ENCODE measurements at places on chromosomes 3 and 15. TPM values are rescaled to one million over a fixed set of nuclear protein-coding genes. Genes with fewer than 3 reads are reported as not detected.

DNA sequence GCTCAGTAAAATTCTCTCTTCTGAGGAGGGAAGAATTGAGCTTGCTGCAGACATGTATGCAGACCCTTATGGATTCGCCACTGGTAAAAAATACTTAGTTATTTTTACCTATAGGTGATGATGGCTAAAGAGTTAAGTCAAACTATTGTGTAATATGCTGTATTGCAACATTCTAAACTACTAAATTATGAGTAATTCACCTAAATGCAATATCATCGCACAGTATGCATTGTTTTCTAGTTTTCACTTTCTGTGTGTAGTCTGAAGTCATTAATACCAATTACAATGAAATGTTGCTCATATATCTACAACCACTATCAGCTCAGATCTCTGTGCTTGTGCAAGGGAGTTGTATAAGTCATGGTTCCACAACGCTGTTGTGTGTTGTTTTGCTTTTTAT is 48.7 kb upstream of the ROBO2 start:
- no peak for DNase-seq

DNA sequence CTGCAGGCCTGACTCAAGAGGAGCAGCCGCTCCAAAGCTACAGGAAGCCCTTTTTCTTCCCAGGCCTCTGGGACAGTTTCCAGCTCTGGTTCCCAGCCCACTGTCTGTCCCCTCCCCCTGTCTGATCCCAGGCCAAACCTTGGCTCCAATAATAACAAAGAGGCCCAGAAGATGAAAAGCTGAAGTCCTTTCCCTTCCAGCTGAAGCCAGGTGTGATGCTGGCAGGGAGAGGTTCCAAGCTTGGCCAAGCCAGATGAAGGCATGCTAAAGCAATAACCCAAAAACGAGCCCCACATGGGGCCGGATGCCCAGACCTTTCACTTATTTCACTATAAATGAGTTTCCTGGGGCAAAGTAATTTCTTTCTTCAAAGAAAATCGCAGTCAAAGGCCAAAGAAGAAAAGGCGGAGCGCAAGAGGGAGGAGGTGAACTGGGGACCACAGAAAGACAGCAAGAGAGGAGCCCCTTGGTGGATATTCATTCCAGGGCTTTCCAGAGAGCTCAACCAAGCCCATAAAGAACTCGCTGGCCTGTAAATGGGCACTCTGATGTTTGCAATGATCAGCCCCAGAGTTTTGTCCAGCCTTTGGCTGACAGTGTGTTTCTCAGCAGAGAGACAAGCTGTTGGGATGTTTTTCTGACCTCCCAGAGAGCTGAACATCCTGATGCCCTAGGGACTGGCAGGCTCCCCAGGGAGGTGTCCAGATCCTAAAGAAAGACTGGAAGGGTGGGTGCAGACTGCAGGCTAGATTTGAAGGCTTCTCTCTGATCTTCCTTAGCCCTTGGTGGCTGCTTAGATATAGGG is 157.6 kb downstream of the UACA start:
- DNase-seq = peak; percentile 63

- no peak for DNase-seq
Observed at GRCh38 chr3:135834465-135834864, 131.1 kb upstream of the PPP2R3A start.

DNA sequence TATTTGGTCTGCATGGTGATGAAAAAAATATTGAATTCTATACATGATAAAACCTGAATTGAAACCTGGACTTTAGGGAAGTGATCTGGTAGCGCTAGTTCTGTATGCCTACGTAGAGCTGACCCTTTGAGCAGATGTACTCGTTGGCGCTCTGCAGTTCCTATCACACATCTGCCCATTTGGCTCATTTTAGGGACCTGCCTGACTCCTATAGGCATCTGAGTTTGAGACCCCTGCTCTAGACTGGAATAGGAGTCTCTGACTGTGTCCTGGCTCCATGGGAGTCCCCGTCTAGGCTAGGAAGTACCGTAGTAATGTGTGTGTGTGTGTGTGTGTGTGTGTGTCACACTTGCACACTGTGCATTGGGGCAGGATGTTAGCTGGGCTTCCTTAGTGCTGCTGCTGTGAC is 21.2 kb downstream of the STARD5 start:
- DNase-seq = no peak

GRCh38 chr15:59528961-59529402 is 82.6 kb upstream of the GCNT3 start:
- DNase-seq = peak; percentile 90

DNA sequence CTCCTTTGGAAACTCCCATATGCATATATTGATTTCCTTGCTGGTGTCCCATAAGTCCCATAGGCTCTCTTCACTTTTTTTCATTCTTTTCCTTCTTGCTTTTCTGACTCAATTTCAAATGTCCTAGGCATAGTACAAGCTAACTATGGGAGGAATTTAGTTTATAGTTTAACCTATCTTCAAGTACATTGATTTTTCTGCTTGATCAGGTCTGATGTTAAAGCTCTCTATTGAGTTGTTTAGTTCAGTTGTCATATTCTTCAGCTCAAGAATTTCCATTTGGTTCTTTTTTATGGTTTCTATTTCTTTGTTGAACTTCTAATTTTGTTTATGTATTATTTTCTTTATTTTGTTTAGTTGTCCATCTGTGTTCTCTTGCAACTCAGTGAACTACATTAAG is 121.3 kb upstream of the MNS1 start:
- DNase-seq = no peak

DNA sequence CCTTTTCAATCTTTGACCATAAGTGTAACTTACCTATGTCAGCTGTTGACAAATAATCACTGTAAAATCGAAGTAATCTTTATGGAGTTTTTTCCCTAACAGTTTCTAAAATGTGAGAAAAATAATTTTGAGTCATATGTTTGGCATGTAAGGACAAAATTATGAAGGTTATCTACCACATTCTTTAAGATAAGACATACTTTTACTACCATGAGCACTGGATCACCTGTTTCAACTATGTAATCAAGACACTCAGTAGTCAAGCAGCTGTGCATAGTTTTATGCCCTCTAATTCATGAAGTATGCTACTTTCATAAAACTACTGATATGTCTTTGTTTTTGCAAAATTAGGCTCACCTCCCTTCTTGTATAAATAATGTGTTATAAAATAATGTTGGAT is 12.1 kb downstream of the FGF7 start:
- no peak for DNase-seq

GRCh38 chr3:122014741-122015140 is 7.3 kb downstream of the ILDR1 start:
- DNase-seq = no peak

DNA sequence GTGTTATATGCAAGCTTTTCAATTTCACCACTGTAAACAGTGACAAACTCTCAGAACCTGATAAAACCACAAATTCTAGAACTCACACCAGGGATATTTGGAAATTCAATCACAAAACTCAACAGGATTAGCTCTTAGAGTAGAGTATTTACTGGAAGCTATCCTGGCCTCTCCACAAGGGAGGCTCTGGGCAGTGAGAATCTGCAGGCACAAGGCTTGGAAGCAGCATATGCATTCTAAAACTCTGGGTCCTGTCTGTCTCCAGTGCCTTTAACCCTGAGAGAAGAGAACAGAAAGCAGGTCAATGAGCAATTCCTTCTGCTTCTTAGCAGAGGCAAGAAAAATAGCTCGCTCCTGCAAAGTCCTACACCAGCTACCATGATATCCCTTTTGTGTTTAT is 23.4 kb downstream of the PLSCR4 start:
- DNase-seq = no peak

GRCh38 chr3:14857506-14857905 is 38.7 kb downstream of the FGD5 start:
- no peak for DNase-seq

- no peak for DNase-seq
Observed at GRCh38 chr3:33882296-33882695, 83.9 kb downstream of the PDCD6IP start.

- peak; percentile 9 for DNase-seq
Observed at GRCh38 chr15:59020322-59020721, 32.9 kb downstream of the RNF111 start.

GRCh38 chr3:115428841-115429240 is 194.5 kb upstream of the GAP43 start:
- DNase-seq = peak; percentile 14

GRCh38 chr3:11482021-11482420 is 161.7 kb downstream of the VGLL4 start:
- no peak for DNase-seq

DNA sequence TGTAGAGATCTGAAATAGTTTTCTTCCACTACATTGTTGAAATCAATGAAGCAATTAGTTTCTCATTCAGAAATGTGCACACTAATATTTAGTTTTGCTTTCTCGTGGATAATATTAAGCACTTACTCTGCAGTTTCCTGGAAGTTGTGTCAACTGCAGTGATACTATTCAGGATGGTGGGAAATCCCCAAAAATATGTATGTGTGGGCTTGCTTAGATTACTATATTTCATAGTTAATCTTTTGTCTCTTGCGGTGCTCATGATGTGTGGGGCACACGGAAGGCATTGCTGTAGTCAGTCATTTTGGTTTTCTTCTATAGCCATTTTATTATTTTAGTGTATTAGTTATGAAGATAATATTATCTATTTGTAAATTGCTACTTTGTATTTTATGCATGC is 19.7 kb downstream of the RAB11A start:
- no peak for DNase-seq

- no peak for DNase-seq
Observed at GRCh38 chr15:101391981-101392640, 97.1 kb upstream of the SNRPA1 start.

GRCh38 chr3:32865383-32865782 is 47.6 kb downstream of the TRIM71 start:
- DNase-seq = peak; percentile 77

The KCTD6 gene
- 12.3 TPM for total RNA-seq

The C3orf18 gene
- total RNA-seq = 36.8 TPM

The PLA1A gene
- total RNA-seq = not detected

The STAC gene
- total RNA-seq = 10.9 TPM

The GABRR3 gene
- not detected for total RNA-seq

The SMCO1 gene
- not detected for total RNA-seq

The ADGRG7 gene
- total RNA-seq = not detected

The RABL3 gene
- 22.6 TPM for total RNA-seq

The EAF1 gene
- total RNA-seq = 16.9 TPM

The CKMT1A gene
- not detected for total RNA-seq

The UBE2E2 gene
- total RNA-seq = 31.9 TPM
